ENCODE measurements at places on chromosomes 3 and 15. TPM values are rescaled to one million over a fixed set of nuclear protein-coding genes. Genes with fewer than 3 reads are reported as not detected.

- no peaks in the 10 kb centered on the region for H3K36me3 ChIP-seq
- H3K4me3 ChIP-seq = no peak overlapping the region
- peaks cover 51% of the 10 kb centered on the region for H3K4me1 ChIP-seq
Measured at GRCh38 chr3:11290743-11291680, 18.8 kb downstream of the ATG7 start.

DNA sequence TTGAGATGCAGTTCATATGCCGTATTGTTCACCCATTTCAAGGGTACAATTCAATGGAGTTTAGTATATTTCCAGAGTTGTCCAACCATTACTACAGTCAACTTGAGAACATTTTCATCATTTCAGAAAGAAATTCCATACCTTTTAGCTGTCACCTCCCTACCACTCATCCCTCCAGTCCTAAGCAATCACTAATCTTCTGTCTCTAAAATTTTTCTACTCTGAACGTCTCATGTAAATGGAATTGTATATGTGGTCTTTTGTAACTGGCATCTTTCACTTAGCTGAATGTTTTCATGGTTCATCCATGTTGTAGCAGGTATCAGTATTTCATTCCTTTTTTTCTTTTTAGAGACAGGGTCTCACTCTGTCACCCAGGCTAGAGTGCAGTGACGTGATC is 51.1 kb downstream of the CMTM7 start:
- H3K27me3 ChIP-seq = no peaks in the 10 kb centered on the region
- peak; percentile 68 for DNase-seq
- no peaks in the 10 kb centered on the region for H3K36me3 ChIP-seq
- peak overlapping the region; percentile 10 for H3K4me3 ChIP-seq

DNA sequence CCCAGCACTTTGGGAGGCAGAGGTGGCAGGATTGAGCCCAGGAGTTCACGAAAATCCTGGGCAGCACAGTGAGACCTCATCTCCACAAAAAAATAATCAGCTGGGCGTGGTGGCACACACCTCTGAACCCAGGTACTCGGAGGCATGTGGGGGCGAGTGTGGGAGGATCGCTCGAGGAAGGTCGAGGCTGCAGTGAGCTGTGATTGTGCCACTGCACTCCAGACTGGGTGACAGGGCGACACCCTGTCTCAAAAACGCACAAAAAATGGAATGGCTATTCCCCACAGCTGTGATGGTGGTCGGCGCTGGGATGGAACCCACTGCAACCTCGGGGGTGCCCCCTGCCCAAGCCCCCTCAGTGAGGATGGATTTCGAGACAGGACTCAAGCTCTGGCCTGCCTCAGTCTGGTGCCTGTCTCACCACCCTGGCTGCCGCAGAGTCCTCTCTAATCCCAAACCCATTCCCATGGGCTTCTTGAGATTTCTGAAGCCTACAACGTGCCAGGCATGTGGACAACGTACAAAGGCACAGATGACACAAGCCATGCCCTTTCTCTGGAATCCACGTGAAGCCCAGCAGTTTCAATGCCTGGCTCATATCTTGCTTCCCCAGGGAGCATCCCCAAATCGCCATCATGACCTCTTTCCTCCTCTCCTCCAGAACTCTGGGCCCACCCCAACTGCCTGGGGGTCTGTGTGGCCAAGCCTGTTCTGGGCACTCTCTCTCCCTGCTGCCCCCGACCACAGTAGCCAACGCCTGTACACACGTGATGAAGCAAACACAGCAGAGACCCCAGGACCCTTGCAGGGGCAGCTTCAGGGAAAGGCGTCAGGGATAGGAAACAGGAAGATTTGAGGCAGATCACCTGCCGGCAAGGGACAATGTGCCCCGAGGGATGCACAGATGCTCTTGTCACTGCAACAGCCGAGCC is 32.4 kb downstream of the ADAMTS17 start:
- no peak overlapping the region for H3K27ac ChIP-seq
- no peaks in the 10 kb centered on the region for H3K36me3 ChIP-seq
- no peaks in the 10 kb centered on the region for H3K27me3 ChIP-seq
- DNase-seq = no peak
- H3K4me3 ChIP-seq = no peak overlapping the region

GRCh38 chr15:68589783-68590710 is 11.3 kb downstream of the CORO2B start:
- no peaks in the 10 kb centered on the region for H3K27me3 ChIP-seq
- H3K27ac ChIP-seq = no peak overlapping the region
- H3K4me3 ChIP-seq = no peak overlapping the region
- no peaks in the 10 kb centered on the region for H3K36me3 ChIP-seq
- peaks cover 62% of the 10 kb centered on the region for H3K4me1 ChIP-seq

DNA sequence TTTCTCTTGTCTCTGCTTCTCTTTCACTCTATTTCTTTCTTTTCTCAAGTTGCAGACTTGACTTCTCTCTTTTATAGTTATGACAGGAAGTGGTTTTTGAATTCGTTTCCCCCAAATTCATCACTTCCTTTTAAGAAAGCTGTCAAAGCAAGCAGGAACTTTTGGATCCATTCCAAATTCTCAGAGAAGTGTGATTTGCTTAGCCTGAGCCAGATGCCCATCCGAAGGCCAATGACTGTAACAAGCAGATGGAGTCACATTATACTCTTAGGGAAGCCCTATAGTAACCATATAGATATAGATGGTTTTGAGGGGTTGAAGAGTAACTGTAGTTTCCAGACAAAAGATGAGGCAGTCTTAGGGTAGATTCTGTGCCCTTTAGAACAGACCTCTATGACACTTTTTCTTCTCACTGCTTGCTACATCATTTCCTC is 592.0 kb upstream of the KCNMB2 start:
- no peak overlapping the region for H3K27ac ChIP-seq
- H3K4me1 ChIP-seq = peaks cover 13% of the 10 kb centered on the region
- no peak overlapping the region for H3K4me3 ChIP-seq
- H3K27me3 ChIP-seq = no peaks in the 10 kb centered on the region

- H3K27me3 ChIP-seq = no peaks in the 10 kb centered on the region
- no peak for DNase-seq
- peaks cover 25% of the 10 kb centered on the region for H3K4me1 ChIP-seq
- no peak overlapping the region for H3K27ac ChIP-seq
- no peak overlapping the region for H3K4me3 ChIP-seq
Measured at GRCh38 chr3:179418610-179419009, 32.7 kb downstream of the GNB4 start.

GRCh38 chr3:129128357-129129155 is 7.0 kb upstream of the RAB43 start:
- H3K4me1 ChIP-seq = no peaks in the 10 kb centered on the region
- H3K4me3 ChIP-seq = no peak overlapping the region
- H3K27me3 ChIP-seq = no peaks in the 10 kb centered on the region
- H3K36me3 ChIP-seq = peaks cover 8% of the 10 kb centered on the region

DNA sequence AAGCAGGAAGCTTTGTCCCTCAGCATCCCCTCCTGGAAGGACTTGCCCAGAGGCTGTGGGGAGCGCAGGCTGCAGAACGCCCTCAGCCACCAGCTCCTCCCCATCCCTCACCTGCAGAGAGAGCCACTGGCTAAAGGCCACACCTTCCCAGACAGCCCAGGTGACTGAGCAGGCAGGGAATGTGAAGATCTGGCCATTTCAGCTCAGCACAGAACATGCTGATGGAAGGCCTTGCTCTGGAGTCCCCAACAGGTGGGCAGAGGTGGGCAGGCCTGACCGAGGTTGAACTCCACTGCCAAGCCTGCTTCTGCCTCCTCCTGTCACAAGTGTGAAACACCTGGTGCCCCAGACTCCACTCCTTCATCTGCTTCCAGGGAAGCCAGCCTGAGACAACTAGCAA is 50.7 kb upstream of the SEC61A1 start:
- H3K27me3 ChIP-seq = peaks cover 61% of the 10 kb centered on the region
- H3K27ac ChIP-seq = no peak overlapping the region
- no peak for DNase-seq
- H3K36me3 ChIP-seq = no peaks in the 10 kb centered on the region

- H3K4me3 ChIP-seq = no peak overlapping the region
- DNase-seq = no peak
- H3K27ac ChIP-seq = no peak overlapping the region
- no peaks in the 10 kb centered on the region for H3K4me1 ChIP-seq
- no peaks in the 10 kb centered on the region for H3K36me3 ChIP-seq
Measured at GRCh38 chr3:154955907-154956533, 124.1 kb upstream of the MME start.

DNA sequence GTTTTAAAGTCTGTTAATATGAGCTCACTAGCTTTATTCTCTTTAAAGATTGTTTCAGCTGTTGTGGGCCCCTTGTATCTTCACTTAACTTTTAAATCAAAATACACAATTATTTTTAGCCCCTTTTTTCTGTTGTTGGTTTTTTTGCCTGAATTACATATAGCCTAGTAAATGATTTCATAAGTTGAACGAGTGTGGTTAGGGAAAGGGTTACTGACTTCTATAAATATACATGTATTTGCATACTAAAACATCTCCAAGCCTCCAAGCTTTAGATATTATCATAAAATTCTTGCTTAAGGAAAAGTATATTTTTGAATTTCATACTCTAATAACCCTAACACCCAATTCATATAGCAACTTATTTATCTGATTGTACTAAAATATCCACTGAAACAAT is 73.2 kb upstream of the ARL6 start:
- no peak overlapping the region for H3K4me3 ChIP-seq
- H3K27ac ChIP-seq = no peak overlapping the region
- no peaks in the 10 kb centered on the region for H3K36me3 ChIP-seq
- DNase-seq = no peak
- no peaks in the 10 kb centered on the region for H3K27me3 ChIP-seq
- H3K4me1 ChIP-seq = no peaks in the 10 kb centered on the region

- H3K36me3 ChIP-seq = no peaks in the 10 kb centered on the region
- peaks cover 29% of the 10 kb centered on the region for H3K27me3 ChIP-seq
- H3K4me3 ChIP-seq = no peak overlapping the region
- peak; percentile 82 for DNase-seq
- no peak overlapping the region for H3K27ac ChIP-seq
Measured at GRCh38 chr3:12135029-12135657, 23.6 kb downstream of the TIMP4 start.

DNA sequence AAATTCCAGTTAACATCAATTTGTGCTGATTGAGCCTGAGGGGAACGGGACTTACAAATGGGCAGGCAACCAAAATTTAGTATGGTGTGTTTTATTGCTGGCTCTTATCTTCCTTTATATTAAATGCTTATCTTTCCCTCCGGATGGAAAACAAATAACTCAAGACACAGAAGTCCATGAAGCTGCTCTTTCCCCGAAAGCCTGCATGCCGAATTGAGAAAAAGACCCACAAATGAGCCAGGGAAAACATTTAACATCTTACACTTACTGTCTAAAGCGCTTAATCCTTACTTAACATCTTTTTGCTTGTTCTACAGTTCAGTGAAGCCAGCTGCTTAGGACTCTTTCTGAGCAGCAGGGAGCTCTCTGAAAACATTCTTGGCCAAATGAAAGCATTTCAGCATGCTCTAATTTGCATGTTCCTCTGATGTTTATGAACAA is 49.5 kb downstream of the HEG1 start:
- no peak overlapping the region for H3K27ac ChIP-seq
- H3K36me3 ChIP-seq = peaks cover 96% of the 10 kb centered on the region
- H3K4me3 ChIP-seq = no peak overlapping the region

DNA sequence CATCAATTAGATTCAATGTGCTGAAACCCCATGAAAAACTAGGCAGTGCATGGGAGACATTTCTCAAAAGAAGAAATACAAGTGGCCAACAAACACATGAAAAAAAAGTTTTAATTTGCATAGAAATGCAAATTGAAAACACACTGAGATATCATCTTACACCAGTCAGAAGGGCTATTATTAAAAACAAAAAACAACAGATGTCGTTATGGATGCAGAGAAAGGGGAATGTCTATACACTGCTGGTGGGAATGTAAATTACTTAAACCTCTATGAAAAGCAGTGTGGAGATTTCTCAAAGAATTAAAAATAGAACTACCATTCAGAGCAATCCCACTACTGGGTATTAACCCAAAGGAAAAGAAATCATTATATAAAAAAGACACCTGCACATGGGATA is 98.7 kb downstream of the CCNL1 start:
- H3K27ac ChIP-seq = no peak overlapping the region
- H3K4me3 ChIP-seq = no peak overlapping the region
- H3K4me1 ChIP-seq = no peaks in the 10 kb centered on the region
- DNase-seq = no peak
- H3K27me3 ChIP-seq = no peaks in the 10 kb centered on the region

- H3K27ac ChIP-seq = no peak overlapping the region
- no peak overlapping the region for H3K4me3 ChIP-seq
- no peaks in the 10 kb centered on the region for H3K27me3 ChIP-seq
Measured at GRCh38 chr3:47704237-47704612, 77.5 kb downstream of the SMARCC1 start.

The ERC2 gene
- polyA plus RNA-seq = not detected

The ARGFX gene
- not detected for polyA plus RNA-seq

The RASSF1 gene
- polyA plus RNA-seq = 56.4 TPM

The HACD3 gene
- polyA plus RNA-seq = 135 TPM

The FBXL22 gene
- polyA plus RNA-seq = 0.65 TPM

Data from GM23248 (cell line).